Erythroblast (primary cell): ENCODE measurements at places on chromosomes 5 and 9.

DNA sequence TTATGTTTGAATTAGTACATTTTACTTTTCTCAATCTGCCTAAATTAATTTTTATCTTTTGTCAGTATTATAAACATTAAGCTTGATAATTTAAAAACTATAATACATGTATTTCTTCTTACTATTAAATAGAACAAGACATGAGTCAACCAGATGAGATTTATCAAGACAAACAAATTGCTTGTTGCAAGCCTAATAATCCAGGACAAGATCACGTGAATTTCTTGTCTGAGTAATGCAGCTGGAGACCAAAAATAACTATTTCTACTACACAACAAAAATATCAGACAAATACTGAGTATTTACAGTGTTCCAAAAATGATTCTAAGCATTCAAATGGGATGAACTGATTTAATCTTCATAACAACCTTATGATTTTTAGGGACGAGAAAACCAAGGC is 339.1 kb upstream of the PRR16 start:
- no peak for DNase-seq

DNA sequence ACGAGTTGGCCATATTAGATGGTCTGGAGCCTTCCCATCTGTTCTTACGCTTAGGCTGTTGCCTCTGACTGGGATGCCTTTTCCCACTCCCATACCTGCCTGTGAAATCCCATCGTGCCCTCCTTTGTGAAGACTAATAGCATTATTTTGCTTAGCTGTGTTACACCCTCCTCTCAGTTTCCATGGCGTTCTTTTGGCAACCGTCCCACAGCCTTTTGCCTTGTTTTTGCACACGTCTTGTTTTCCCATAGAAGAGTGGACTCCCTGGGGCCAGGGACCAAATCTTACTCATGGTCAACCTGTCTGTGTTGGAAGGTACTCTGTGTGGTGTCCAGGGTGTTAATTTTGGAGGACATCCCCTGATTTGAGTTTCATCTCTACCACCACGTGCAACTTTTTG is 242.1 kb downstream of the HSPA4 start:
- DNase-seq, result no peak

DNA sequence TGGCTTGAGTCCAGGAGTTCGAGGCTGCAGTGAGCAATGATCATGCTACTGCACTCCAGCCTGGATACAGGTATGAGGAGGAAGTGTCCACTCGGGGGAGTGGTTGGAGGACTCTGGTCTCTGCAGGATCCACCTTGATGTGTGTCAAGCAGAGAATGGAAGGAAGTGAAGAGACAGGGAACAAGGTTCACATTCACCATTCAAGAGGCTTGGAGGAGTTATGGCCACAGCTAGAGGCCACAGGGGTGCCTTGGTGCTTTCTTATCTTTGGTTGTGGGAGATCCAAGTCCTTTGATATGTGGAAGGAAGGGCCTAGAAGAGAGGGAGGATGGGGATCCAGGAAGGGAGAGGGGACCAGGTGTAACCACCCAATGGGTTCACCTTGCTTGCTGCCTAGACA is 5.4 kb upstream of the CERCAM start:
- DNase-seq, result no peak

- no peak for DNase-seq
Measured at GRCh38 chr5:119930490-119930889, 301.1 kb downstream of the FAM170A start.

GRCh38 chr5:76337953-76338451 is 65.1 kb upstream of the IQGAP2 start:
- DNase-seq, result peak; percentile 77
